ENCODE measurements at places on chromosomes 4 and X.

GRCh38 chr4:84324303-84325245 is 174.5 kb downstream of the NKX6-1 start:
- DNase-seq, result no peak

DNA sequence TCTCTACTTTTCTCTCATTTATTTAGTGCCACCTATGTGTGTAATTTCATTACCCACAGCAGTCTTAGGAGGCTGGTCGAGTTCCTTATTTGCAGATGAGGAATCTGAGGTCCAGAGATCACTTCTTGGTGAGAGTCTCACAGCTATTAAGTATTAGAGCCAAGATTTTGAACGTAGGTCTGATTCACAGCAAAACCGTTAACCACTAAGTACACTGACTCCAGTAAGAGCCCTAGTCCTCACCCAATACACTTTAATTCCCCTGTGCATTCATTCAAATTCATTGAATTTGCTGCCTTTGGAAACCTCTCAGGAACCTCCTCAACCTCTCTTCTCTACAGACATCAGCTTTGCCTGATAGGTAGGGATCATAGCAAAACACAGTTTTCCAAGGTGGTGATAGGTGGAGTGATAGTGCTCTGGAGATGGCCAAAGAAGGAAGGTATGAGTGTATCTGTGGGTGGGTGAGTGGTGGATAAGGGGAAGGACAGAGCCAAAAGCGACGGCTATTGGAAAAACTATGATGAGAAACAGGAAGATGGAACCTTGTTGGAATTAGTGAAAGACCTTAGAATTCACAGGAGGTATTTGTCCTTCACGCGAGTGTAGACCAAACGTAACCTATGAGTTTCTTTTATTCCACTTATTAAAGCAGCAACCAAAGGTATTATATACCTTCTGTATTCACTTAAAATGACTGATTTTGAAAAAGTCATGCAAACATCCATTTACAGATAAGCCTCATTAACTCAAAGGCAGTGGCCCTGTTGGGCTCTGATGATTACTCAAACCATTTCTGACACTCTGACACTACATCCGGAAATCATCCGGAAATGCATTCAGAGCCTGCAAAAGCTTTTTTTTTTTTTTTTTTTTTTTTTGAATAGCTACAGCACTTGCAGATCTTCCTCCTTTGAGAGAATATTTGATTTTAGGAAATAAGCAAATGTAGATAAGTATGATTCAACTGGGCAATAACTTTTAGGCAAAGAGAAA is 6.3 kb downstream of the FMR1 start:
- peak; percentile 54 for DNase-seq

DNA sequence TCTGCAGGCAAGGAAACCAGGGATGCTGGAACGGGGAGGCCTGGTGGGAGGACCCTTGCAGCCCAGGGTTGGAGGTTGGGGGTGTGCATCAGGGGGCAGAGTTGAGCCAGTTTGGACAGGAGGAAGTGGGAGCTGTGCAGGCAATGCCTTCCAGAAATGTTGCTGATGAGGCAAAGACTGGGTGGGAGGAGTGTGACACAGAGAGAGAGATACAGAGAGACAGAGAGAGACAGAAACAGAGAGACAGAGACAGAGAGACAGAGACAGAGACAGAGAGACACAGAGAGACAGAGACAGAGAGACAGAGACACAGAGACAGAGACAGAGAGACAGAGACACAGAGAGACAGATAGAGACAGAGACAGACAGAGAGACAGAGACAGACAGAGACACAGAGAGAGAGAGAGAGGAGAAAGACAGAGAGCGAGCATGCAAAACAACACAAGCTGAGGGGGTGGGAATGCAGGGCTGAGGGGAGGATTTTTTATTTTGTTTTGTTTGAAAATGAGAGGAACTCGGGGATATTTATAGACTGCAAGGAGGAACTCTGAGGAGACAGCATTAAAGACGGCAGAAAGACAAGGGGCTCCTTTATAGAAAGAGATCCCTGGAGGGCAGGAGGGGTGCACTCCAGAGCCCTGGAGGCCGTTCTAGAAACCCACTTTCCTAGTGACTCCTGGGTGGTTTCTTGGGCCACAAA is 1.9 kb upstream of the HAUS3 start:
- DNase-seq, result no peak

- DNase-seq, result no peak
Observed at GRCh38 chr4:168162604-168163003, 70.3 kb downstream of the ANXA10 start.

DNA sequence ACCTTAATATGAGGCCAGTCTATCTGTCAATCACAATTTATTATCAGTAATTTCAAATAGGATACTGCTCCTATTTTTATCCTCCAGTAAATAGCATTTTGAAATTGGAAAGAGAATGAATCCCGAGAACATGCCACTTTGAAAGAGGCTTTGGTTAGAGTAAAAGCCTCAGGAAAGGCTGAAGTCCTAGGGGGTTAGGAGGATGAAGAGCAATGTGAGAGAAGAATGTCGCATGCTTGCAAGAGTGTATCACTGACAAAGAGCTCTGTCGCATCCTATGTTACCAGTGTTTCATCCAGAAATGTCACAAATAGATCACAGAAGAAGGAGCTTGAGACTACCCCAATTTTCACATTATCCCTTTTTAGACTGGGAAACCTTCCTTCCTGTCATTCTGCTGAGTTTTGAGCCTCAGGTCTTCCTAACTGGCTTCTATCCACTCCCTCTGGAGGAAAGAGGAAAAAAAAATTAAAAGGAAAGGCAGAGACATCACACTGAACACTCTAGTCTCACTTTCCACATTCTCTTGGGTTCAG is 39.8 kb downstream of the GPM6A start:
- DNase-seq, result no peak

- no peak for DNase-seq
Observed at GRCh38 chr4:155241664-155242063, 33.2 kb downstream of the NPY2R start.

DNA sequence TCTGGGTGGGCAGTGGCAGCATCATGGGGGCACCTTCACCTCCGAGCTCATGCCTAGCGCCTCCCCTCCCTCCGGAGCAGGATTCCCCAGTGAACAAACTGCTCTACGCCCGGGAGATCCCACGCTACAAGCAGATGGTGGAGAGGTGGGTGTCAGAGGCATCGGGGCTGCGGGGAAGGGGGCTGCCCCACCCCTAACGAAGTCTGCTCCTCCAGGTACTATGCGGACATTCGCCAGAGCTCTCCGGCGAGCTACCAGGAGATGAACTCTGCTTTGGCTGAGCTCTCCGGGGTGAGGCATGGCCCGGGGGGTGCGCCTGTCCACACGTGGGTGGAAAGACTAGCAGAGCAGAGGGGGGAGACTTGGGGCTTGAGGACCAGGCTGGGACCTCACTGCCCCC is 2.7 kb upstream of the SRPK3 start:
- DNase-seq, result no peak

DNA sequence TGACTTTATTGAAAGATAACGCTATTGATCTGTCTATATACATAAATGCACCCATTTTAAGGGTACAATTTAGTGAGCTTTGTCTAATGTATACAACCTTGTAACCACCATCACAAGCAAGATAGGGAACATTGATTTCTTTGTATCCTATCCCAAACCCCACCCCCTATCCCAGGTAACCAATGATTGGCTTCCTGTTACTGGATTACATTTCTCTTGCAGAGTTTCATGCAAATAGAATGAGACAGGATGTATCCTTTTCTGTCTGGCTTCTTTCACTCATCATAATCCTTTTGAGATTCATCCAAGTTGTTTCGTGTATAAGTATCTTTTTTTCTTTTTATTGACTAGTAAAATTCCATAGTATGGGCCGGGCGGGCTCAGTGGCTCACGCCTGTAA is 1.6 kb upstream of the GRIPAP1 start:
- DNase-seq, result no peak

DNA sequence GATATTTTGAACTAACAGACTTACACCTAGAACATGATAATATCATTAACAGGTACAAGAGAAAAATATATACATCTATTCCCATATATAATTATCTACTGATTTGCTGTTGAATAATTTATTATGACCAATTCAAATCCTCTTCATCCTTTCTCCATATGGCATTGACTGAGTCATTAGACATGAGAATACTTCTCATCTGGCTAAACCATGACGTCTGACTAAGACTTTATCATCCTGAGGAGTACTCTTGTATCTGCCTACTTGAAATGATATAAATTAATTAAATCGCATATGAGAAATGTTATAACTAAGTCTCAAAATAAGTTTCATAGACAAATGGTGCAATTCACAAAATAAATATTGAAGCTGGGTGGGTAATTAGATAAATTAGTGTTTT is 67.4 kb downstream of the EMCN start:
- no peak for DNase-seq

- no peak for DNase-seq
Observed at GRCh38 chrX:150157291-150157690, 205.8 kb upstream of the MAMLD1 start.

DNA sequence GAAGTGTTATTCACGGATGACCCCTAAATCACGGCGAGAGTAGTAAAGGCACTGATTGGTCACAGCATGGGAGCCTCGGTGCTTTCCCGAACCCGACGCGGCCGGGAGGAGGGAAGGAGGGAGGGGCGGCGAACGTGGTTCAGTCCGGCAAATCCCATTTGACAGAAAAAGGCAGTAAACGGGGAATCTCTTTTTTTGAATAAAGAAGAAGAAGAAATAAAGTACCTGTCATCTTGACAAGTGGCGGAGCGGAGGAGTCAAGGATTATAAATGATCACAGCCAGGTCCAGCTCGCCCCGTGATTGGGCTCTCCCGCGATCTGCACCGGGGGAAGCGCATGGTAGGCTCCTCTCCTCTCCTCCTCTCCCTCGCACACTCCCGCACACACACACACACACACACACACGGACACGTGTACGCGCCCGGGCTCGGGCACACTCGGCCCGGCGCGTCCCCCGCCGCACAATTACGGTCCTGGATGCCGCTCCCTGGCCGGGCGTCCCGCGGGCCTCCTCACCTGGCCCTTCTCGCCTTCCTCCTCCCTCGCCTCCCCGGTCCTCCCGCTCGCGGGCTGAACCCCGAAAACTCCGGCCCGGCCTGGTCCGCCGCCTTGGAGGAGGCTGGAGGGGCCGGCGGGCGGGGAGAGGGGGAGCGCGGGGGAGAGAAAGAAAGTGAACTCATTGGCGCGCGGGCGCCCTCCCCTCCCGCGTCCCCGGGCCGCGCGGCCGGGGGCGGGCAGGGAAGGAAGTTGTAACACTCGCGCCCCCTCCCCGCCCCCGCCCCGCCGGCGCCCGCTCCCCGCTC is 99.2 kb upstream of the TENM3 start:
- no peak for DNase-seq

GRCh38 chr4:100631281-100631968 is 113.6 kb upstream of the EMCN start:
- no peak for DNase-seq

GRCh38 chr4:165384598-165384997 is 5.8 kb downstream of the CPE start:
- no peak for DNase-seq

DNA sequence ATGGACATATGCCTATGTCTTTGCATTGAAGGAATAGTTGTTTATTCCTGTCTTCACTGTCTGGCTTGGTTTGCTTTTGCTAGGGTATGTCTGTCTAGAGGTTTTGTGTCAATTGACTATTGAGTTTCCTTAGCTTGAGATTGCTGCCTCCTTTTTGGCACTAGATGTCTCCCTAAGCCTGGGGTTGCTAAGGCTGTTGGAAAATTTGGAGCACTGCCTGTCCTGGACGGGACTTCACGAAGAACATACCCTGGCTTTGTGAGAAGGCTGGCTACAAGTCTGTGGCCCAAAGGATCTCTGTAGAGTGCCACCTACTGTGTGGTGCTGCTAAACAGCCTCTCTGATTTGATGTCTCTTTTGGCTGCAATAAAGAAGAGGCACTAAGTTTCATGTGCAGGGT is 183.8 kb upstream of the NUDT10 start:
- no peak for DNase-seq

DNA sequence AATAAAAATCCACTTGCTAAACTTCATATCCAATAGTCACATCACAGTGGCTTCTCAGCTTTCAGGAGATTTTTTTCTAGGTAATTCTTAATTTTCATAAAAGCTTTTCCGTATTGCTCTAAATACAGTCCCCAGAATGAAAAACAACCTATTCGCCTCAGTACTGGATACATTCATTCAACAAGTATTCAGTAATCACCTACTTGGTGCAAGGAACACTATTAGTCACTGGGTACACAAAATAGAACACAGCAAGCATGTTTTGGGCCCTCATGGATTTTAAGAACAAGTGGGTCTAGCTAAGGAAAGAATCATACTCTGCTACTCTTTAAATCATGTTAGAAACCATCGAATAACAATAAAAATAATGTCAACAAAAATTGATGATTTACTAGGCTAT is 2.8 kb upstream of the BEX3 start:
- DNase-seq, result no peak

- DNase-seq, result no peak
Observed at GRCh38 chrX:69031181-69031580, 134.1 kb downstream of the PJA1 start.

- DNase-seq, result no peak
Observed at GRCh38 chr4:127732623-127733328, 2.6 kb downstream of the SLC25A31 start.

DNA sequence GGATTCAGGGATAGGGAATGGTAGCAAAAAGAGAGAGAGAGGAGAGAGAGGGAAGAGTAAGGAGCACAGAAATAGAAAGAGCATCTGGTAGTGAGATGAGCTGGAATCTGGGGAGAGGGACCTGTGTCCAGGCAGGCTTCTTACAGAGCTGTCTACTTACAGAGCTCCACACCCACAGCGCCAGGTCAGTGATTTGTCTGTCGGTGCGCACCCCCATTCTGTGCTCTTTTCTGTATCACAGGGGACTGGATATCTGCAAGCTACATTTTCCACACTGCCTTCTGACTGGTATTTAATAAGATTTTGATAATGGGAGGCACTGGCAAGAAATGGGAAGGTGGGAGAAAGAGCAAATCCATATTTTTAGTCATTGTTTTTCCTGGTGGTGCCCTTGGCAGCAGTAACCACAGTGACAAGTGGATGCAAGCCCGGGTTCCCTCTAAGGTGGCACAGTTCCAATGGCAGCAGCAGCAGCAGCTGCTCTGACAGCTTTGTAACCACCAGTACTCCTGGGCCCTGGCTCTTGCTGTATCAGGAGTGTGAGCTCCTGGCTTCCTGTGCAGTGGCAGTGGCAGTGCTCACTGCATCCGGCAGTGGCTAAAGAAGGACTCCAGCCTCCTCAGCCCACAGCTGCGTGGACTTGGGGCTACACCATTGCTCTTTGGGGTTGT is 300.5 kb downstream of the TRIML1 start:
- no peak for DNase-seq

DNA sequence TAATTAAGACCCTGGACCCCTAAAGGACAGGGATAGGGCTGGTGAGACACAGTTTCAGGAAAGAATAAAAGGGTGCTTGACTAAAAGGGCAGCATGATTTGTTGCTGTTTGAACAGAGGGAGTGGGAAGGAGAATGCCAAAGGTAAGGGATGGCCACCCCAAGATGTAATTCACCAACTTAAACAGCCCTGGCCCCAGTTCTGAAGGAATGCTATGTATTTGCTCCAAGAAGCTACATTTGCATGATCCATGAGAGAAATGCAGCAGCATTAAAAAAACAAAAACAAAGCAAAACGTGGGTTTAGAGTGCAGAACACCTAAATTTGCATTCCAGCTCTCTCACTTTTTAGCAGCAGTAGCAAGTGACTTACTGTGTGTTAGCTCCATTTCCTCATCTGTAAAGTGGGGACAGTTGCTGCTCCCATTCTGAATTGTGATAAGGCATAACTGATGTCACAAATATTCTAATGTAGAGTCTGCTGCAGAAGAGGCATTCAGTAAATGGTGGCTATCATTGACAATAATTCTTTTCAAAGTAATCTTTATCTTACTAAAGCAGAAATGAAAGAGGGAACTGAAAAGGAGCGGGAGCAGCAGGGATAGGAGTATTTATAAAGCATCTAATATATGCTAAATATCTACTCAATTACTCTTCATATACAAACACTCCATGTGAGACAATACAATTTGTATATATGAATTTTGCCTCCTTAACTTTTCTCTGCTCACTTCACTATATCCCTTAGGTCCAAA is 115.8 kb downstream of the PPARGC1A start:
- no peak for DNase-seq

All from CD4-positive, alpha-beta T cell treated with Interleukin-15 for 4 hours (primary cell).